ENCODE measurements at places on chromosomes 2 and 18. TPM values are rescaled to one million over a fixed set of nuclear protein-coding genes. Genes with fewer than 3 reads are reported as not detected.

CPO gene
- total RNA-seq: not detected

DOK6 gene
- total RNA-seq: not detected

MOCOS gene
- 8.6 TPM for total RNA-seq

KYNU gene
- total RNA-seq: 39.4 TPM

RGPD8 gene
- total RNA-seq: 17.7 TPM

ALPI gene
- not detected for total RNA-seq

DNA sequence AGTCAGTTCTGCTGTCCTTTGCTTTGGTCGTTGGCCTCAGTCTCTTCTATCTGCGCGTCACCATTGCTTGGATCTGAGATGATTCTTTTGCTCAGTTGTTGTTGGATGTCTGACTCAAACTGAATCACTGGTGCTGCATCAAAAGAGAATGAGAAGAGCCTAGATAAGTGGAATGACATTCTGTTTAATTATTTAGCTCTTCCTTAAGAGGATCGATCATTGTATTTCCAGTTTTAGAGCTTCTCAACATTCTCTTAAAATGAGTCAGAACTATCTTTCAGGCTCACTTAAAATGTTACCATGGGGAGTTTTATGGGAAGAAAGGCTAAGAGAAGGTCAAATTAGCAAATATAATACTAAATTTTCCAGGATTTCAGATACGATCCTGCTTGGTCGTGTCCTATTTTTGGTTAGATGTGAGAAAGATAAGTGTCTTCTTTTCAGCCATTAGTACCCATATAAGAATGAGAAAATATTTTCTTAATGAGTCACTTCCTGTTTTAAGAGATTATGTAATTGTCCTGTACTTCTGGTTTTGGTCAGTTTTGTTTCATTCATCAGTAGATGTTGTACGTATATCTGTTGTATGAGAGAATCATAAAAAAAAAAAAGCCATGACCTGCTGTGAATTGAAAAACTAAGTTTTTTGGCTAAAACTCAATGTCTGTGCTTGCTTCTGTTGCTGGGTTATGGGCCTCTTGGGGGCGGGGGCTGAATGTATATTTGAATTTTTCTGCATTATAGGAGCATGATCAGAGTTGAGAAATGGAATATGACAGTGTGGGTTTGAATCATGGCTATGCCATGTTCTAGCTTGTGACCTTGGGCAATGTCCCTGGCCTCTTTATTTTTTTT, 31.6 kb upstream of the CASP10 start:
- no peak for DNase-seq
- H3K36me3 ChIP-seq: peaks cover 22% of the 10 kb centered on the region
- H3K27me3 ChIP-seq: no peaks in the 10 kb centered on the region
- no peak overlapping the region for H3K4me3 ChIP-seq
- no peaks in the 10 kb centered on the region for H3K4me1 ChIP-seq

GRCh38 chr2:218479595-218479994, 60.7 kb downstream of the VIL1 start:
- H3K27ac ChIP-seq: no peak overlapping the region
- H3K36me3 ChIP-seq: peaks cover 94% of the 10 kb centered on the region
- H3K4me3 ChIP-seq: no peak overlapping the region
- H3K4me1 ChIP-seq: peaks cover 2% of the 10 kb centered on the region
- H3K27me3 ChIP-seq: no peaks in the 10 kb centered on the region

- peak overlapping the region; percentile 97 for H3K27ac ChIP-seq
- no peaks in the 10 kb centered on the region for H3K27me3 ChIP-seq
- no peak for DNase-seq
- peak overlapping the region; percentile 93 for H3K4me3 ChIP-seq
- H3K4me1 ChIP-seq: peaks cover 20% of the 10 kb centered on the region
- no peaks in the 10 kb centered on the region for H3K36me3 ChIP-seq
Measured at GRCh38 chr2:183037553-183038340, 510 bp downstream of the NCKAP1 start.

GRCh38 chr18:45068400-45069094, 387.9 kb downstream of the SETBP1 start:
- DNase-seq: no peak
- H3K4me3 ChIP-seq: no peak overlapping the region
- H3K36me3 ChIP-seq: no peaks in the 10 kb centered on the region
- H3K27me3 ChIP-seq: no peaks in the 10 kb centered on the region
- no peak overlapping the region for H3K27ac ChIP-seq

DNA sequence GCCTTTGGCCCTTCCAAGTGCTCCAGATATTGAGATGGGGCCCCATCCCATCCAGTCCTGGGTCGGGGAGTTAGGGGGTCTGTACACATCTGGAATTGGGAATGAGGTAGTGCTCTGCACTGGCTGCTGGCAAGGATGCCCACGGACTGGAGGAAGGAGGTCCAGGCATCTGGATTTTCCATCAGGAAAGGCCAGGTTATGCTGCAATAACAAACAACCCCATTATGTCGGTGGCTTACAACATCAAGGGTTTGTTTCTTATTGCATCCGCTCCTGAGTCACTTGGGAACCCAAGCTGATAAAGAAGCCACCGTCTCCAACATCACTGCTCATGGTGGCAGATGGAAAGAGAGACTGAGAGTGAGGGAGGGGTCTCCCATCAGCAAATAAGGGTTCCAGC, 229.9 kb downstream of the TFCP2L1 start:
- no peak overlapping the region for H3K4me3 ChIP-seq
- no peak for DNase-seq
- no peaks in the 10 kb centered on the region for H3K4me1 ChIP-seq
- H3K27me3 ChIP-seq: no peaks in the 10 kb centered on the region
- H3K27ac ChIP-seq: no peak overlapping the region

DNA sequence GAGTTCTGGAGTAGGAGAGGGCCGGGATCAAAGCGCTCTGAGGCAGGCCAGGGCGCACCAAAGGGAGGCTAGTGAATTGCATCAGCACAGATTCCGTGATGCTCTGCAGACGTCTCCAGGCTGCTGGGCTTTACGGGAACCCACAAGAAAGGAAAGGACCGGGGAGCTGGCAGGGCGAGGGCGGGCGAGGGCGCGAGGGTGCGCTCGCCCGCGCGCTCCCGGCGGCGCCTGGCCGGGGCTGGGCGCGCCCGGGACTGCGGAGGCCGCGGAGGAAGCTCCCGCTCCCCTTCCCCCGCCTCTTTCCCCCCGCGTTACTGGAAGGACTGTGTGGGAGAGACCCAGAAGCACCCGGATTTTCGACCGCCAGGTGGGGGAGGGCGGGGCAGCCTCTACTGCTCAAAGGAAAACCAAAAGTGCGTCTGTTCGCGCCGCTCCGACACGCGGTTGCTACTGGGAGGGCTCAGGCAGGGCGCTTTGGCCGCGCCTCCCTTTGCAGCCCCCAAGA, 2.4 kb upstream of the FOSL2 start:
- peak; percentile 50 for DNase-seq
- no peaks in the 10 kb centered on the region for H3K36me3 ChIP-seq
- no peaks in the 10 kb centered on the region for H3K27me3 ChIP-seq
- peak overlapping the region; percentile 98 for H3K4me3 ChIP-seq
- peak overlapping the region; percentile 100 for H3K27ac ChIP-seq
- peaks cover 18% of the 10 kb centered on the region for H3K4me1 ChIP-seq

GRCh38 chr2:112254466-112255240, at the start of gene ZC3H8:
ZC3H8 (minus strand) TSS chr2:112255042; CDS start chr2:112254981, 61 bp downstream.
- peak within 1 kb of the TSS; percentile 76 for H3K4me3 ChIP-seq
- H3K27ac ChIP-seq: peak within 1 kb of the TSS; percentile 91
- H3K27me3 ChIP-seq: no peaks in the 10 kb centered on the region
- DNase-seq: peak; percentile 63
- H3K4me1 ChIP-seq: peaks cover 11% of the 10 kb centered on the region

GRCh38 chr2:134293719-134294537, 40.1 kb downstream of the MGAT5 start:
- H3K4me1 ChIP-seq: no peaks in the 10 kb centered on the region
- H3K4me3 ChIP-seq: no peak overlapping the region
- H3K27ac ChIP-seq: no peak overlapping the region
- H3K27me3 ChIP-seq: no peaks in the 10 kb centered on the region
- H3K36me3 ChIP-seq: no peaks in the 10 kb centered on the region
- DNase-seq: no peak

GRCh38 chr2:19649142-19649541, 252.6 kb downstream of the TTC32 start:
- no peaks in the 10 kb centered on the region for H3K36me3 ChIP-seq
- no peak overlapping the region for H3K4me3 ChIP-seq
- peak overlapping the region; percentile 32 for H3K27ac ChIP-seq
- no peaks in the 10 kb centered on the region for H3K27me3 ChIP-seq
- H3K4me1 ChIP-seq: peaks cover 13% of the 10 kb centered on the region

All from esophagus squamous epithelium (tissue), 5 donors.